Caudate nucleus (tissue), 63 donors: ENCODE measurements at places on chromosomes 12 and 14.

- DNase-seq = no peak
These were observed 44.9 kb downstream of the KRT80 start for GRCh38 chr12:52146822-52147366.

- peak; percentile 9 for DNase-seq
These were observed 75.8 kb upstream of the CNTN1 start for GRCh38 chr12:40616383-40616915.

GRCh38 chr12:56190695-56191155 is 1.4 kb upstream of the SMARCC2 start:
- DNase-seq = peak; percentile 28

DNA sequence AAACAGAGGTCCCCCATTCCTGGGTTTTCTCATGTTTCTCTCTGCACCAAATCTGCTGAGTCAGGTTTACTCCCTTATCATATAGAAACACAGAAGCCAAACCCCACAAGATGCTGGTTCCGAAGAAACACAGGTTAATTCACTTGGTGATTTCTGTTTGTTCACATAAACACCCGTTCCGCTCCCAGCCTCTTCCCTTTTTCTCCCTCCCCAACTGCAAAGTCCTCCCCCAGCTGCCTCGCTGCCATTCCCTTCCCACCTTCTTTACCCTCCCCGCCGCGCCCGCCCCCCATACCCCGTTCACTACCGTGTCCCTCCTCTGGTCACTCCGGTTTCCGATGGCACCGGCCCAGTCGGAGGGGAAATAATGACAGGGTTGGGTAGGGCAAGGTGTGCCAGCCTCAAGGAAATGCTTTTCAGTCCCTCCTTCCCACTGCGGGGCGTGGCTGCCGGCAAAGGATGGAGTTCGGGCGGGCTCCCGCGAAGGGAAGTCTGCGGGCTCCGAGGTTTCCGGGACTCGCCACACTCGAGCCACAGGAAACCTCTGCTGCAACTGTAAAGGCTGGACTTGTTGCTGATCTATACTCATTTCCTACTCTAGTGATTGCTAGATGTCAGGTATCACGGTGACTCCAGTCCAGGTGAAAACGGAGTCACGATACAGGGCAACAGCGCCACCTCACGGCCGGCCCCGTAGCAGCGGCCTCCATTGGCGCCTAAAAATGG is at the start of gene STYK1:
Gene STYK1, minus strand, starts transcription at position 394 of the 726 bp plus-strand sequence. CDS start 39,434 bp downstream, outside the sequence.
- peak; percentile 60 for DNase-seq

- DNase-seq = no peak
These were observed 25.2 kb downstream of the HAL start for GRCh38 chr12:95970905-95971304.

DNA sequence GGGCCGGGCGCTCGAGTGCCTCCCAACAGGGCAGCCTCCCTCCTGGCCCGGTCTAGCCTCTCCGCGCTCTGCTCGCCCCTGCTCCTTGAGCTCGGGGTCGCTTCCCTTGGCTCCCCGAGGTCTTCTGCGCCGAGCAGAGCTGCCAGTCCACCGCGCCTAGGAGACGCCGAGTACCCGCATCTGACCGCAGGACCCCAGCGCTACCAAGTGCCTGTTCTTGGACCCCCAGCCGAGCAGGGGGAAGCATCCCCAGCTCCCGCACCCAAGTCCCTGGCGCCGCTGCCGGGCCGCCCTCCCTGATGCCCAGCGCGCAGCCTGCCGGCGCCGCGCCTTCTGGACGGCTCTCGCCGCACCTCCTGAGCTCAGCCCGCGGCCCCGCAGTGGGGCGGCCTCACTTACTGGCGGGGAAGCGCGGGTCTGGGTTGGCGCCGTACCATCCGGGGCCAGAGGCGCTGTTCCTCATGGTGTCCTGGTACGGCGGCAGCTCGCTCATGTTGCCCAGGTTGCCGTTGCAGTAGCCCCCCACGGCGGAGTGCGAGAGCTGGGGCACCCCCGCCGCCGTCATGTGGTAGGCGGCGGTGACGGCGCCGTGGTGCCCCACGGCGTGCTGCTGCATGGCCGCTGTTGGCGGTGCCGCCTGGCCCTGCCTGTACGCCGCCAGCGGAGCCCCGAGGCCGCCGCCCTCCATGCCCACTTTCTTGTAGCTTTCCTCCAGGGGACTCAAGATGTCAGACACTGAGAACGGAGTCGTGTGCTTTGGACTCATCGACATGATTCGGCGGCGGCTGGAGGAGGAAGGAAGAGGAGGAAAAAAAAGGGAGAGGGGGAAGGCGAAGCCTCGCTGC is 1.2 kb downstream of the NKX2-1 start:
- no peak for DNase-seq

DNA sequence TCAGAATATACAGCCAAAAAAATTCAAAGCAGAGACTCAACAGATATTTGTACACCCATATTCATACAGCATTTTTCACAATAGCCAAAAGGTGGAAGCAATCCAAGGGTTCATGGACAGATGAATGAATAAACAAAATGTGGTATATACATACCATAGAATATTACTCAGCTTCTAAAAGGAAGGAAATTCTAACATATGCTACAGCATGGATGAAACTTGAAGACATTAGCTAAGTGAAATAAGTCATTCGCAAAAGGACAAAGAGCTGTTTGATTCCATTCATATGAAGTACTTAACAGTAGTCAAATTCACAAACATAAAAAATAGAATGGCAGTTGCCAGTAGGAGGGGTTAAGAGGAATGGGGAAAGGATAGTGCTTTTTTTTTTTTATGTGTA is 91.8 kb upstream of the ARID2 start:
- no peak for DNase-seq

- DNase-seq = peak; percentile 55
These were observed 365 bp upstream of the CCDC88C start for GRCh38 chr14:91417983-91418386.

GRCh38 chr12:57001448-57001906 is 4.9 kb downstream of the ZBTB39 start:
- no peak for DNase-seq

GRCh38 chr14:75293920-75294648 is 15.5 kb downstream of the FOS start:
- peak; percentile 90 for DNase-seq

DNA sequence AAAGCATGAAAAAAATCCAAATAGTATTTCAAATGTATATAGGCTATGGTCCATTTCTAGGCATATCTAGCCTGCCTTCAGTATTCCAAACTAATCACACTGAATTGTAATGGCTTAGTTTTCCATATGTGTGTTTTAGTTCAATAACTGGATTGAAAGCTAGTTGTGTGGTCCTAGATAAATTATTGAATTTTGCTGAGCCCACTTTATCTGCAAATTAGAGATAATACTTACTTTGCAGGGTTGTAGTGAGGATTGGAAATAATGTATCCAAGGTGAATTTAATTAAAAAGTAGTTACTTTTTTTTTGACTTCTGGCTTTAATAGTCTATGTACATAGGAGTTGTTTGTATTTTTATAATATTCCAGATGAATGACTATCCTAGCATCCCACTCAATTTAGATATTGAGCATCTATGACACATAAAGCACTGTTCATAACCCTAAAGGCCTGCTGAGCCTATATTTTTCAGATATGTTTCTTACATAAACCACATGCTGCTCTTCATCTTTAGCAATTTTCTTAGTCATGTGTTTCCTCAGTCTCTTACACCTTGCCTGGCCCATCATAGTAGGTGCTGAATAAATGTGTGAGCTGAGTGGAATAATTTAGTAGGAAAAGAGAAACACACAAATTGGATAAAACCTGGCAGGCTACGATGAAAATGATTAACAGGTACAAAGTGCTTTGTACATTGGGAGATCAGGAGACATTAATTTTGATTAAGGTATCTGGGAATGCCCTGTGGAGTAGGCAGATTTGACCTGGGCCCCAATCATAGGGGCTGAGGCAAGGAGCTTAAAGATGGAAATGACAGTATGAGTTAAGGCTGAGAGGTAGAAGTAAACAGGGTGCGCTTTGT is 1.1 kb upstream of the ATP23 start:
- no peak for DNase-seq

GRCh38 chr14:83611491-83611890 is 1918.5 kb upstream of the FLRT2 start:
- DNase-seq = no peak

- DNase-seq = no peak
These were observed 1.7 kb upstream of the KLC1 start for GRCh38 chr14:103627073-103628025.

GRCh38 chr12:127607146-127607725 is 659.7 kb upstream of the TMEM132C start:
- no peak for DNase-seq

- DNase-seq = no peak
These were observed 98.8 kb downstream of the OSBPL8 start for GRCh38 chr12:76460807-76461206.

GRCh38 chr14:77228056-77228455 is 43.0 kb downstream of the NGB start:
- no peak for DNase-seq

- no peak for DNase-seq
These were observed 4.8 kb downstream of the PRKCH start for GRCh38 chr14:61326146-61326545.

DNA sequence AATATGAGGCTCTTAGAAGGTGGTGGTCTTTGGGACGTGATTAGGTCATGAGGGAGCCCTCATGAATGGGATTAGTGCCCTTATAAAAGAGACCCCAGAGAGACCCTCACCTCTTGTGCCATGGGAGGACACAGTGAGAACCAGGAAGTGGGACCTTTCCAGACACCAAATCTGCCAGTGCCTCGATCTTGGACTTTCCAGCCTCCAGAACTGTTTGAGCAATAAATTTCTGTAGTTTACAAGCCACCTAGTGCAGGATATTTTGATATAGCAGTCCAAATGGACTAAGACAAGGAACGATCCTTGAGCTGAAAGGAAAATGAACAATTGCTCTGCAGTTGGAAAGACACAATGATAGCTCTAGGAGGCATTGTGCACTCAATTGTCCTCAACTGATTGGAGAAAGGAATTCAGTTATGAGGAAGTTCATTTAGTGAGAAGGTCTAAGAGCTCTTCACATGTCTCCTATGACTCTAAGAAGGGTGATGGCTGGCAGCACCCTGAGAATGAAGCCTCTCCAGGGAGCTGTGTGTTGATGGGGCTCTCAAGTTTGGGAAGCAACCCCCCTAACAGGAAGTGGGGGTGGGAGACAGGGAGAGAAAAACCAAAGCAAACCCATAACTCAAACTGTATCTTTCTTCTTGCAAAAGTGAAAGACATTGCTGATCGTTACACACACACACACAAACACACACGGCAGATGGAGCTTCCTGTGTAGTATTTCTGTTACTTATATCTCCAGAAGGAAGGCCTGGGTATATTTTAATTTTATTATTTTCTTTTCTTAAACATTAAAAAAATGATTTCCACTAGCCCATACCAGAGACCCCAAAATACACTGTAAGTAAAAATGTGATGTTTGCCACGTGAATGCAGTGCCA is 21.0 kb downstream of the CHST11 start:
- no peak for DNase-seq

DNA sequence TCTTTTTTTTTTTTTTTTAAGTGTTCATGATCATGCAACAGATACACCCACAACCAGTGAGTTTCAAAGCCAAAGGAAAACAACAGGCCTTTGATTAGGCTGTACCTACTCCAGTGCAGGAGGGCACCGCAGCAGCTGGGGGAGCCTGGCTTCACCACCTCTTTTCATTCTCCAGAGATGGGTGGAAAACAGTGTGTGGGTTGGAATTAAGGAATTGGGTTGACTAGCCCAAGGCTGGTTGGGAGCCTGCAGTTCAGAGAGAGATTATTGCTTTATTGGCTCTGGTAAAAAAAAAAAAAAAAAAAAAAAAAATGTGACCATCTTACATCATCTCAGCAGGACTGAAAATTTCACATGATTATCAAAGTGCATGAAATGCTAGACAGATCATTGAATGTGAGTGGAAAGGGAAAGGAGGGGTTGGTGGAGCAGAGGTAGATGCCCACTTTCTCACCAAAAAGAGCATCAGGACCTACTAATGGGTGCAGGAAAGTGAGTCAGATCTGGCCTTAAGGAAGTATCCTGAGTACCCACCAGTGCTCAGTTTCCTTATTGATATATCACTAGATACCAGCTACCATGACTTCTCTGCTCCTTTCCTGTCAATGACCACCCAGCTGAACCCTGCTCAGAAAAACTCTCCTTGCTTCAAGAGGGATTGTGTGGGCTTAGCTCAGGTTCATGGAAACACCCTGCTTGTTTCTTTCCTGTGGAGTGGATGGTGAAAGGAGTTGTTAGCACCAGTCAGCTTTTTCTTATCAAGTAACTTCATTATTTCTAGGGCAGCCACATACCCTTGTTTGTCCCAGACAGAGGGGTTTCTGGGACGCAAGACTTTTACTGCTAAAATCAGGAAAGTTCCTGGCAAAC is 54.8 kb upstream of the DYRK2 start:
- no peak for DNase-seq

- no peak for DNase-seq
These were observed 47.8 kb downstream of the HECTD1 start for GRCh38 chr14:31159682-31160296.

DNA sequence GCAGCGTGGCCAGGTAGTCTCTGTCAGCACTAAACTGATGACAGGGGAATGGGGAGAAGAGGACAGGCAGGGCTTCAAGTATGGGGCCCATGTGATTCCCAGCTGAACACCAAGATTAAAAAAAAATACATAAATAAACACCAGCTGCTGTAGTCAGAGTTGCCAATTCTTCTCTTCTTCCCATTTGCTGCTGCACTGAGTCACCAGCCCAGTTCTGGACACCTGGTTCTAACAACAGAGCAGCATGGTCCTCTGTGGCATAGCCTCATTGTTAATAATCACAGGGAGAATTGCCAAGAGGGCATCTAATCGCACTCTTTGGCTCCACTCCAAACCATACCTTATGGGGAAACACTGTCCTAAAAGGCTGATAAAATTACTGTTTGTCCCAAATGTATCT is 15.1 kb downstream of the PPM1H start:
- no peak for DNase-seq

DNA sequence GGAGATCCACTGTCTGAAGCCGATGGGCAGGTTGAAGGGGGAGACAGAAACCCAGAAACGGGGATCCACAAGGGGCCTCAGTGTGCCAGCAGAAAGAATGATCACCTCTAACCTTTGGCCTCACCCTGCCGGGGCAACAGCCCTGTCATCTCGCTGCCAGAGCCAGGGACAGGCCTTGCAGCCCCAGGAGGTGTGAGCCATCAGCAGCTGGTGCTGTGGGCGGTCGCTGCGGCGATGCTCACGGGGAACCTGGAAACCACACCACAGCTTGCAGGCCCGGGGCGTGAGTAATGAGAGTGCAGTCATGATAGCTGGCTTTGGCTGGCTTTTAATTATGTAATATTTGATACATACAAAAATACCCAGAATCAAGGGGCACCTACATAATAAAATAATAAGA is 4.7 kb upstream of the TTC7B start:
- DNase-seq = no peak
